ENCODE measurements at places on chromosomes 2 and 18.

GRCh38 chr2:43418680-43419079 lies 177.2 kb downstream of the THADA start:
- DNase-seq: no peak

GRCh38 chr2:11568436-11568835 lies 34.6 kb downstream of the GREB1 start:
- no peak for DNase-seq

- no peak for DNase-seq
Observed at GRCh38 chr18:77068321-77069312, 64.0 kb downstream of the MBP start.

- DNase-seq: no peak
Observed at GRCh38 chr2:207492461-207492860, 37.3 kb upstream of the CREB1 start.

Data from chondrocyte (in vitro differentiated cells).